DMS 273 treated with DMSO at 0.1 percent for 48 hours (cell line): ENCODE measurements at places on chromosomes 4 and X.

- DNase-seq = no peak
Measured at GRCh38 chr4:21979196-21979595, 30.6 kb upstream of the KCNIP4 start.

- no peak for DNase-seq
Measured at GRCh38 chr4:188728359-188728758, 589.1 kb downstream of the TRIML1 start.

DNA sequence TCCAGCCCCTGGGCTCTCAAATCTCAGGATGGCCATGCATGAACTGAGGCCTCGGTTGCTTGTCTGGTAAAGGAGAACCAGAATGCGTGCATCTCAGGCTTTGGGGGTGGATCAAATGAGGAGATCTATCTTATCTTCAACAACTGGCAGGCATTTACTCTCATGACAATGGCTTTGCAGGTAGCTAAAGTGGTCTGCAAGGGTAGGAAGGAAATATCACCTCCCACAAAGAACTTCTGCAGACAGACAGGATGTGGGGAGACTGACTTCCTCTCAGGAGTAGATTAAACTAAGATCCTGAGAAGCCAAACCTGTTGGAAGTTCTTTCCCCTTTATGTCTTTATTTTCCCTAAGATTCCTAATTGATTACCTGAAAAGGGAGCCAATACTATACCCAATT, 7.8 kb downstream of the LDB2 start:
- DNase-seq = no peak

DNA sequence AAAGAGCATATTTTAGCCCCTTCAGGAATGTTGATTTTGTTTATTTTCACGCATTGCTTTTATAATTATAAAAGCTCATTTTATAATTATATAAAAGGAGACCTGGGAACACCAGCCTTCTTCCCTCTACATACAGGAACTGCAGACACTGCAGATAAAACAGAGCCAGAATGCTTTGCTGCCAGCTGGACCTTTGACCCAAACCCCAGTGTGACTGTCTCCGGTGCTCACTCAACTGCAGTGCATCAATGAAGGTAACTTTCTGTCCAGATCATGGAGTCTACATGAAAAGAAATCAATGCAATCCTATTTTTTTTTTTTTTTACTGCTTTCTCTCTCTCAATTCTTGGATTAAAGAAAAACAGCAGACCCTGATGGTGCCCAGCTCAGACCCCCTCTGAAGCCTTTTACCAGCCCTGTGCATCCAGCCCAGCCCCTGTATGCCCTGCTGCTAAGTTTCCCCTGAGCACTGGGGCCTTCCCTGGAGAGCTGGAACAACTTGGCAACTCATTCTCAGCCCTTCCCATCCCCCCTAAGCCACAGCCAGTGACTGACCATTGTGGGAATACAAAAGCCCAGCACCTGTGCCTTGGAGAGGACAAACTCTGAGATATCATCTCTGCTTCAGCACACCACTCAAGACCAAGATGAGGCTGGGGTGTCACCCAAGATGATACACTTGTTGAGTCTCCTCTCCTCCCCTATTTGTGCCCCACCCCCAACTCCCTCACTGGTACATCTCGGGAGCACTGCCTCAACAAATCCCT, 182.1 kb downstream of the EVC2 start:
- DNase-seq = no peak

- no peak for DNase-seq
Measured at GRCh38 chr4:150540959-150541360, 41.0 kb upstream of the MAB21L2 start.

DNA sequence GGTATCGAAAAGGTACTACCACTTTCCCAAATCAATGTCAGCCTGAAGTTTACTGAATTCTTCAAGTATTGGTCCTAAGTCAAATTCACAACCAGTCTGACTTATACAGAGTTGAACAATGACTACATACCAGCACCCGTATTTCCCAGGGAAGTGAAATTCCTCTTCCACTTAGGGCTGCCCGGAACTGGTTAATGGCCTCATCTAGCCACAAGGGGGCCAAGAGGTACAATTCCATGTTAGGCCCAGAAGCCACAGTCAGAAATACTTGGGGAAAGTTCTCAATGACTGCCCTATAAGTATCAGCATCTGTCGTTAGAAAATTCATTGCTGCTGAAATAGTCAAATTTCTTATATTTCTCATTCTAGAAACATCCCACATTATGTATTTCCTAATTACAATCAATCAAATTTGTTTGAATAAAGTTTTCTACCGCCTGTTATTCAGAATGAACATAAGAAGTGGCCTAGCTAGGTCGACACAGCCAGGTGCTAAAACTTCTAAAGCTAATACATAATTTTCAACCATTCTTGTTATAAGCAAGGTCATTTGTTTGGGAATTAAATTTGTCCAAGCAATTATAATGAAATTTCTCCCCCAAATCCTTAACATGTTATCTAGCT, 5.6 kb upstream of the PCDH7 start:
- DNase-seq = no peak

DNA sequence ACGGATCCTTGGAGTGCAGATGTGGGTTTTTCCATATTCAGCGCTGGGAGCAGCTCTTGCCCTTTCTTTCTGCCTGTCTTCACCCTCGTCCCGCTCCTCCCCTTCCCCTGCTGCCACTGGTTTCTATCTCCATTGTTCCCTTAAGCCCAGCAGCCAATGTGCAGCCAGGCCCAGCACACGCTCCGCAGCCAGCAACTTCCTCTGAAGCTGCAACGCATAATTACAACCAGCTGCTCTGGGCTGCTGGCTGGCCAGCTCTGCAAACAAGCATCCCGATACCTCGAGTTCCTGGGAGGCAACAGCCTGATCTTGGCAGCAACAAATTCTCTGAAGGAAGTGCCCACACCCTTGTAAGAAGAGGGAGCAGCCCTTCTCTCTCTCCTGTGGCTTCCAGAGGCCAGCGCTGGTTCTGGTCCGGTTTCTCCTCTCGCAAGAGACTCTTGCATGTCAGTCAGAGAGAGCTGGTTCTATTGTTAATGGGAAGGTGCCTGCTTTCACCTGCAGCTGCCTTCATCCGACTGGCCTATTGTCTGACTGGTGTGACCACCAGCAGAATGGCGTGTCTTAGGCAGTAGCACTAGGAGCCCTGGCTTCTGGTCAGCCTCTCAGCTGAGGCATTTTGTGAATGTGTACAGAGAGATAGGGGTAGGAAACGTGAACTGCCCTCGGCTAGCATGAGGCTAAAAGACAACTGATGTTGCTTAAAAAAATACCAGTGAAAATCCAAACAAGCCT, 83.8 kb upstream of the MAML3 start:
- peak; percentile 95 for DNase-seq

- DNase-seq = no peak
Measured at GRCh38 chr4:16461362-16461761, 235.1 kb upstream of the TAPT1 start.

GRCh38 chr4:3826247-3827172, 60.3 kb downstream of the ADRA2C start:
- no peak for DNase-seq

DNA sequence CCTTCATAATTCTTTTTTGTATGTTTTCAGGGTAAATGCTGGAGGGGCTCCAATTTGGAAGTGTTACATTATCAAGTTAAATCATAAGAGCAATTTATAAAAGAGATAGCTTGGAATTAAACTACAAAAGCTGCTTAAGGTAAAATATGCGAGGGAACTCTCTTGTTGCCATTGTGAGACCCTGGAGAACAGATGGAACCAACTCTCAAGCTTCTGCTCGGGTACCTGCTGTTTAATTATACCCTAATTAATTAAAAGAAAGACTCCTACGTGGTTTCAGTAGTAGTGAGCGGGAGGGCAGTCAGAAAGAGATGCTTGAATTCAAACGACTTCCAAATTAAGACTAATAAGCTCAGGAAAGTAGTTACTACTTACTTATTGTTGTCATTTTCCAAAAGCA, 313.1 kb upstream of the TACR3 start:
- DNase-seq = no peak

GRCh38 chr4:56086073-56086541, 137.4 kb downstream of the CEP135 start:
- DNase-seq = no peak

GRCh38 chr4:146190456-146190855, 14.9 kb downstream of the LSM6 start:
- DNase-seq = no peak

GRCh38 chr4:30836231-30836630, 116.1 kb downstream of the PCDH7 start:
- no peak for DNase-seq

DNA sequence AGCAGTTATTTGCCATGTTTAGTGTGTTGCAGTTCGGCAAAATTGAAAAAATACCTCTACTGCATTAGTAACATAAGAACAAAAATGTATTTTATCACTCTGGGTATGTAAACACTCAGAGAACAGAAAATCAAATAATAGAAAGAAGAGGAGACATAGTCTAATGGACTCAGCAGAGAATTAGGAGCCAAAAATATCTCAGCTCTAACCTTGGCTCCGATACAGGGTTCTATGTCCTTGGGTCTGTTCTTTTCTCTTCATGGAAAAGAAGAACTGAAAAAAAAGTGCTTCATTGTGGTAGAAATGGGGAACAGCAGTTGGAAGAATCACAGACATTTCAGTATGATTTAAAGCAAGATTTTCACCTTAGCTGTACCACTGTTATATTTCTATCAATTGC, 240.5 kb upstream of the CXXC4 start:
- DNase-seq = no peak

- DNase-seq = no peak
Measured at GRCh38 chr4:34432706-34433105, 1811.6 kb downstream of the ARAP2 start.

GRCh38 chrX:38220024-38220414, 652 bp downstream of the SRPX start:
- DNase-seq = peak; percentile 52

DNA sequence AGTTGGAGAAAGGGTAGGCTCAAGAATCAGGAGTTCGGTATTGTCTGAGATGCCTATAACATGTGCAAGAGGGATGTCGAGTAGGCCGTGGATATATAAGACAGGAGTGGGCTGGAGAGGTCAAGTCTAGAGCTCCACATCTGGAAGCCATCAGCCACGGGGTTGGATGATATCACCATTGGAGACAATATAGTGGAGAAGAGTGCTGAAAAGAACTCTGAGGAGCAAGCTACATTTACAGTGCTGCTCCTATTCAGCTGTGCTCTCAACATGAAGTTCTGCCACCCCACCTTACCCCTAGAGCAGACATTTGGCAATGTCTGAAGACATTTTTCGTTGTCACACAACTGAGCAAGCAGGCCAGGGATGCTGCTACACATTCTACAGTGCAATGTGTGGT, 20.9 kb upstream of the PLAC1 start:
- no peak for DNase-seq

DNA sequence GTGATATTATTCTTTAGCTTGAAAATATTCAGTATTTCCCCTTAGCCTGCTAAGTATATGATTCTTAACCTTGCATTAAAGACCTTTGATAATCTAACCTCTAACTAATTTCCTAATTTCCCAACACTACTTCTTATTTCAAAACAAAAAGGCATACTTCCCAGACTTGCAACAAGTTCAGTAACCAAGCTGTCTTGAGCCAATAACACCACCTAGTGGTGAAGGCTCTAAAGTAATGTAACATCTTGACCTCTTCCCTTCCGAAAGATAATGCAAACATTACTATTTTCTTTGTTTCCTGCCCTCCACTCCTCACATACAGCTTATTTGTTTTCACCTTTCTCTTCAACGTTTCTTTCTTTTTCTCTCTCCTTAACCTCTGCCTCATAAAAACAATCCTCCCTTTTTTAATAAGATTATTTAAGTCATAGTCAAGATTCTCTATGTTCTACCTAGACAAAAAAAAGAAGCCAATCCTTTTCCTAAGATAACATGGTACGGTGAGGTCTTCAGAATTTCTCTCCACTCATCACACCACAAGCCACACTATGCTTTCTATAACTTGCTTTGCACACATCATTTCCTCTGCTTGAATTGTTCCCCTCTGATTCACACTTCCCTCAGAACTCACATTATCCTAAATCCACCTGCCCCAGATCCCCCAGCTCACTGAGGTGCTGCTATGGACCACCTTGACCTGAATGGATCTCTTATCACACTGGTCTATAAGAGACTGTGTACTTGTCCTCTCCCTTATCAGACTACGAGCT, 3.5 kb downstream of the FAT1 start:
- no peak for DNase-seq

GRCh38 chr4:77703666-77704065, 98.0 kb downstream of the CXCL13 start:
- DNase-seq = no peak

DNA sequence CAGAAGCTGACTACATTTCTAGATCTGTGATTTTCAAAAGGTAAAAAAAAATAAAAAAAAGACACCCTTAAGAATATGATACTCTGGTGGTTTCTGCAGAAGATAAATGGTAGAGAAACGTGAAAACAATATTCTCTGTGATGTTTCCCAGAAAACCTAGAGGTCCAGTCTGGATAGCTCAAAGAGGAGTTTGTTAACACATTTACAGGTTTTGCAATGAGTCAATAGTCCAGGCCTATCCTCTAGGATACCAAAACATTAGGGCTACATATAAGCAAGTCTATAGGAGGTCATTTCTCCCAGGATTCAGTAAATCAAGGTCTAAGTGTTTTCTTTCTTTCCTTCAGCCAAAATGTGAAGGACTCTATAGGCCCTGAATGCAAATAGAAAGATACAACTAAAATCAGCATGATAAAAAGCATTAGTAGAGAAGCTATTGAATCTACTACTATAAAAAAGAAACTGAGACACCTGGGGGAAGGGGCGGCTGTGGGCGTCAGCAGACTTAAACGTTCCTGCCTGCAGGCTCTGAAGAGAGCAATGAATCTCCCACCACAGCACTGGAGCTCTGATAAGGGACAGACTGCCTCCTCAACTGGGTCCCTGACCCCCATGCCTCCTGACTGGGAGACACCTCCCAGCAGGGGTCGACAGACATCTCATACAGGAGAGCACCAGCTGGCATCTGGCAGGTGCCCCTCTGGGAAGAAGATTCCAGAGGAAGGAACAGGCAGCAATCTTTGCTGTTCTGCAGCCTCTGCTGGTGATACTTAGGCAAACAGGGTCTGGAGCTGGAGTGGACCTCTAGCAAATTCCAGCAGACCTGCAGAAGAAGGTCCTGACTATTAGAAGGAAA, 33.7 kb upstream of the SPP1 start:
- no peak for DNase-seq

GRCh38 chrX:6446582-6446981, 88.3 kb downstream of the VCX3A start:
- DNase-seq = no peak

- DNase-seq = no peak
Measured at GRCh38 chr4:53781629-53782457, 190.6 kb upstream of the LNX1 start.

DNA sequence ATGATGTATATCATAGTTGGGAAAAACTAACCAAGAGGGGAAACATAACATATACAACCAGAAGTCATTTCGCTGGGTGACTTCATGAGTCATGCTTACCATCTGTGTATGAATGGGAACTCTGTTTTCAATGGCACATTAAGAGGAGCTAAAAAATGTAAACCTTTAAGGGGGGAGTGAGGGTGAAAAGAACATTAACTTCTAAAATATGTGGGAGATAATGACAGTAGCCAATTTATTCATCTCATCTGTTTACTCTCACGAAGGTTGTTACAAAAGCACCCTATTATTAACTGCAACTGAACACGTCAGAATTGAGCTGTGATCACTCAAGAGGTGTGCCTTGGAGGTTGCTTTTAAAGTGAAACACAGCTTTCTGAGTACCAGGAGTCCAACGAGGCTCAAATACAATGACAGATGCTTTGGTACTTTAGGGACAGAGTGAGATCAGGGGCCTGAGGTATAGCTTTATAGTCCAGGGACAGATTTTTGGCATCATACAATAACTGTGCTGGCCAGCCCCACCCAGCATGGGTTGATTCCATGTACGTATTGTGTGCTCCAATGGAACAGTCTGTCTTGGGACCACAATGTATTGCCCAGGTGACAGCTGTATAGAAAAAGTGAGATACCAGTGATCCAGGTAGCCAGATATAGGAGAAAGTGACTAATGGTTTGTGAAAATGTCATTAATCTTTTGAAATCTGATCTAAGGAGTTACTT, 107.3 kb downstream of the AMMECR1 start:
- peak; percentile 58 for DNase-seq
